ENCODE measurements at places on chromosomes 13 and 19.
A peak's percentile ranks its signal among the peaks of the same experiment; 100 is the strongest.

DNA sequence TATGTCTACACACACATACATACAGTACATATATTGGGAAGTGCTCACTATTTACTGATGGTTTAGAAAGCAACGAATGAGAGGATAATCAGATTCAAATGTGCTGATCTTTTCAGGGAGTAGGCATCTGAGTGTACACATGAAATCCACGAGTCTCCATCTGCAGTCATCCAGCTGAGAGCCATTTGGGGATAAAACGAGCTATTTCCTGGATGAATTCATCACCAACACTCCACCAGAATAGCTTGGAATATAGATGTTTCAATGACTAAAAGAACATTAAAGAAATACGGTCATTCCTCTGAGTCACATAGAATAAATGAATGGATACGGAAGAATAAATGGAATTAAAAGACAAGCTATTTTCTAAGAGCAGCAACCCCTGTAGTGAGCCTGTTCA is 721.6 kb upstream of the ARGLU1 start:
- DNase-seq: no peak

DNA sequence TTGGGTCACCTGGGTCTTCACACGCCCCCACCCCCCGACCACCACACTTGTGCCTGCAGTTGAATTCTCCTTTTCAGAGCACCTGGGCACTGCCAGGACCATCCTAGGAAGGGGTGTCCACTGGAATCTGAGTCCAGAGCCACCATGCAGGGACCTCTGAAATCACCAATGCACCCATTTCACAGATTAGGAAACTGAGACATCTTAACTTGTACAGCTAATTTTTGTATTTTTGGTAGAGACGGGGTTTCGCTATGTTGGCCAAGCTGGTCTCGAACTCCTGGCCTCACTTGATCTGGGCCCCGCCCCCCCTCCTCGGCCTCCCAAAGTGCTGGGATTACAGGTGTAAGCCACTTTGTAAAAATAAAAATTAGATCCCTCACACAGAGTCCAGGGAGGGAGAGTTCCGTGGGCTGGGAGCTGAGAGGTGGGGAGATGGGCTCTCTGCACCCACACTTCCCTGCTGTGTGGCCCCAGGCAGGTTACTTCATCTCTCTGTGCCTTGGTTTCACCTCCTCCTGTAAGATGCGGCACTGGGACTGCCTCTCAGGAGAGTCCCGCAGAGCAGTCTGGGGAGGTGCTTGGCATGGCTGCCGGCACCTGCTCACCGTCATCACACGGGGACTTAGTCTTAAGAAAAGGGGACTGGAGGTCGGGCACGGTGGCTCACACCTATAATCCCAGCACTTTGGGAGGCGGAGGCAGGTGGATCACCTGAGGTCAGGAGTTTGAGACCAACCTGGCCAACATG is 45.9 kb upstream of the C19orf12 start:
- DNase-seq: no peak

GRCh38 chr13:24727731-24728601 is 36.0 kb upstream of the RNF17 start:
- peak; percentile 72 for DNase-seq

- no peak for DNase-seq
Measured at GRCh38 chr19:16361926-16362325, 37.3 kb downstream of the KLF2 start.

DNA sequence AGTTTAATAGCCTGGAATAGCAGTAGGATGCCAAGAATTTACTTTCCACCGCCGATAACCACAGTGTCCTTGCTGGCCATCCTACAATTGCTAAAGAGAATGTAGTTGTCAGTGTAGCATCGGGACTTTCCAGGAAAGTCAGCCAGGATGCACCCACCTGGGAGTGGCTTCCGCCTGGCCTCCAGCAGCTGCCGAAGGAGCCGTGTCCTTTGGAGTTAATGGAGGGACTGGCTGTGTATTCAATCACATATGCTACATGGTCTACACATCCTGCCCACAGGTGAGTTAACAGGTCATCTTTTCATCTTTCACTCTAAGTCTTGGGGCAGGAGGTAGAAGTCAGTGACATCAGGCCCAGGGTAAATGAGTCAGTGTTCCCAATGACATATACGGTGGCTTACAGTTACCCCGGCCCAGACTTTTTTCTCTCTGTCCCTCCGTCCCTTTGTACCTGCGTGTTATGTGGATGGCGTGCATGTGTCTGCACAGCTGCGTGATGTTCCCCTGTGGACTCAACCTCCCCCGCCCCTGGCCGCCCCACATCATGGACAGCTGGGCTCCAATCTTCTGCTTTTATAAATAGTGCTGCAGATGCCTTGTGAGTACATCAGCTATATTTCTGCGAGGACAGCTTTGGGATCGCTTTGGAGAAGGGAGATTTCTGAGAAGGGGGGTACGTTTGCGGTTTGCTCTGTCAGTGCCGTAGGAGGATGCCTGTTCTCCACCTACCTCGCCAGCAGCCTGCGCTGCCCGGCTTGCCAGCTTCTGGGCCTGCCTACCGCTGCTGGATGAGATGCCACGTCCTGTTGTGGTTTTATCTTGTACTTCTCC is 63.1 kb downstream of the ATP11A start:
- DNase-seq: no peak

- no peak for DNase-seq
Measured at GRCh38 chr19:4455719-4456475, 1.7 kb downstream of the UBXN6 start.

DNA sequence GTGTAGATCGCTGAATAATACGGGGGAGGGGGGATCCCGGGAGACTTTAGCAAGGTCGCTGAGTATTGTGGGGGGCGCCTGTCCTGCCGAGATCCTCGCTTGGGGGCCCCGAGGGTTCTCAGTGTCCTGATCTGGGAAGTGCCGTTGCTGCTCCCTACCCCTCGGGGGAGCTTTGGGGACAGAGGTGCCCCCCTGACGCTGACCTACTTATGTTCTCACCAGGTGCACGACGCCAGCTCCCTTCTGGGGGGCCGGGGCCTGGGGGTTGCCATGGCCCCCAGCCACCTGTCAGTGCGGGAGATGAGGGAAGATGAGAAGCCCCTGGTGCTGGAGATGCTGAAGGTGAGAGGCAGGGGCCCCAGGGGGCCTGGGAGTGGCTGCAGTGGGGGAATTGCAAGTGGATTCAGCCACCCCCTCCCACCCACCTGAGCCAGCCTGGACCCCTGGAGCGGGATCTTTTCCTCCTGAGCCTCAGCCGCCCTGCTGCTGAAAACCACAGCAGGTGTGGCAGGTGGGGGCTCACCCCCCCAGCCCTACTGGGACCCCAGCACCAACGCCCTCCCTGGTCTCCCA is 537 bp downstream of the NAT14 start:
- DNase-seq: no peak

GRCh38 chr13:50644081-50644871 is 199.2 kb downstream of the DLEU7 start:
- no peak for DNase-seq

DNA sequence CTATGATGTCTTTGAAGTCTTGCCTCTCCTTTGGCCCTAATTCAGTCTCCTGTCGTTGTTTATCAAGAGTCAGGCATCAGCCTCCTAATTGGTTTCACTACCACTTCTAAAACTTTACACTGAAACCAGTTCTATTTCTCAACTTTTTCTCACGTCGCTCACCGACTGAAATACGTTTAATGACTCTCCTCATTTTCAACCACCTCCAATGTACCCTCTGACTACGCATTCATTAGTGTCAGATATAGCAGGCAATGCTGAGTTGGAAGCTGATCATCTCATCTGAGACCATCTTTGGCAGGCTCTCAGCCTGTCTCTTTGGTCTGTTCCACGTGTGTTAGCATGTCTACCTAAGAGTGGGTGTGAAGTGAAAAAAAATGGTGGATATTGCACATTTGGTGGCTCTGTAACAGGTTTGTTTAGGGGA is 128.1 kb downstream of the KL start:
- DNase-seq: no peak

DNA sequence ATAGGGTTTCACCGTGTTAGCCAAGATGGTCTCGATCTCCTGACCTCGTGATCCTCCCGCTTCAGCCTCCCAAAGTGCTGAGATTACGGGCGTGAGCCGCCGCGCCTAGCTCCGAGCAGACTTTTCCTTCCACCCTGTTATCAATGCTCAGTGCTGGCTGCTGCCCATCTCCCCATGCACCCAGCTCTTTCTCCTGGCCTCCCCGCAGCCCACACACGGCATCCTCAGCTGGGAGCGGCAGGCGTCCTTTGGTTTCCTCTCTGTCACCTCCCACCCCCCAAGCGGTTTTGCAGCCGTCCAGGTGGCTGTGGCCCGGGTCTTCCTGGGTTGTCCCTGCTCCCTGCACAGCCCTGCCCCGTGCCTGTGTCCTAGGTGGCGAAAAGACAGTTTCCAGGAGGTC is 12.1 kb downstream of the PRR22 start:
- DNase-seq: no peak

GRCh38 chr19:12834566-12834943 is at the start of gene RTBDN:
TSS of gene RTBDN (minus strand) at chr19:12834579. CDS start at chr19:12829979, 4,600 bp downstream.
- DNase-seq: no peak

DNA sequence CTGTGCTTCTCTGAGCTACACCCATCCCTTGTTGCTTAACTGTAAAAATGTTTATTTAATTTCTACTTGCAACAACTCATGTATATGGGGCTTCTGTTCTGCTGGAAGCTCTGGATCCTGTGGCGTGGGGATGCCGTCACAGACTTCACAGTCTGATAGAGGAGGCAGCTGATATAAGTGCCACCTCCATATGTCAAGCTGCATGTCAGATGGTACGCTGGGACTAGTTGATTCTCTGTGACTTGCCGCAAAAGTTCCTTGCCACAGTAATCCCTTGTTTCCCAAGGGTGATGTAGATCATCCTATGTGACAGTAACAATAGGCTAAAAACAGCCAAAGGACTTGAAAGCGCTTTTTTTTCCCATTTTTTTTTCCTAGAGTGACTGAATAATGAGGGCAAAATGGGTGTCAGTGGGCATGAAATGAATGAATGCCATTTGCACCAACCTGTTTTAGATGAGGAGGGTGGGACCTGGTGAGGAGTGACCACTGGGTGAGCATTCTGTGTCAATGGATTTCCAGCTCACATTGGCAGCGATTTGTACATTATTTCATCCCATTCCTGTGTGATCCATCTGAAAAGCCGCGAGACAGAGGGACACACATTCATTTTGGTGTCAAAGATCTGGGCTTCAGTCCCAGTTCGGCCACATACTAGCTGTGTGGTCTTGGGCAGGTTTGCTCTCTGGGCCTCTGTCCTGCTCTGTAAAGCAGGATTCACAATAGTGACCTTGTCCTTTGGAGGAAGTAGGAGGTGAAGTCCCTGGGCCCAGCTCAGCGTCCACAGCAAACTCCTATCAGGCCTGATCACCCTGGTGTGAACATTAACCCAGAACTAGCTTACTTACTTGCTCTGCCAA is 88.9 kb upstream of the RNF113B start:
- DNase-seq: no peak

- no peak for DNase-seq
Measured at GRCh38 chr13:26220575-26220974, 1.5 kb downstream of the RNF6 start.

DNA sequence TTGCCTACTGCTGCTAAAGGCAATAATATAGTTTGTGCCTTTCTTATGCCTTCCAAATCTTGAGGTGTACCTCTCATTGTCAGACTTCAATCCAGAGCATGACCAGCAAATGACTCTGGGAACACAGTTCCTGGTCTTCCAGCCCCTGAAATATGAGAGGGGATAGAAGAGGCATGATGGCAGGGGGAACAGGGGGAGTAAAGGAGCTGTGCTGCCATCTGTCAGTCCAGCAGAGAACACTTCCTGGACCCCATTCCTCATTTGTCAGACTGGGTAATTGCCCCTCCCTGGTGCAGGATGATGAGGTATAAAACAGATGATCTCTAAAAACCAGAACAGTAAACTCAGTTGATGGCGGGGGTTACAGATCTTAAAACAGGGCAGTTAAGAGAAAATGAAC is 618.7 kb downstream of the DIAPH3 start:
- no peak for DNase-seq

GRCh38 chr13:59684105-59684504 is 479.6 kb downstream of the DIAPH3 start:
- DNase-seq: no peak

DNA sequence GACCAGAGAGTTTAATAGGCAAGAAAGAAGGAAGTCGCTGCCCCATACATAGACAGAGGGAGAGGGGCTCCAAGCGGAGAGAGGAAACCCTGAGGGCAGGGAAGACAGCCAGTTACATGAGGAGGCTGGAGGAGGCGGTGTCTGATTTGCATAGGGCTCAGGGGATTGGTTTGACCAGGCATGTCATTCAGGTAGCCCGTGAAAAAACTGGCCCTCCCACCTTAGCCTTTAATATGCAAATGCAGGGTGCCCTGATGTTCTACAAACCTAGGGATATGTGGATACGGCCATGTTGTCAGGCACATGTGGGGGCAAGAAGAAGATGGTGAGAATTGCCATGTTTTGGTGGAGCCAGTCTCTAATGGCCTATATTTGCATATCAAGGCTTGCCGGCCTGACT is 1461.6 kb downstream of the PCDH9 start:
- DNase-seq: no peak

- no peak for DNase-seq
Measured at GRCh38 chr13:24085662-24086061, 74.9 kb upstream of the SPATA13 start.

- DNase-seq: peak; percentile 65
Measured at GRCh38 chr19:7191946-7192691, 102.1 kb downstream of the INSR start.

- no peak for DNase-seq
Measured at GRCh38 chr19:30504272-30504671, 132.1 kb downstream of the ZNF536 start.

DNA sequence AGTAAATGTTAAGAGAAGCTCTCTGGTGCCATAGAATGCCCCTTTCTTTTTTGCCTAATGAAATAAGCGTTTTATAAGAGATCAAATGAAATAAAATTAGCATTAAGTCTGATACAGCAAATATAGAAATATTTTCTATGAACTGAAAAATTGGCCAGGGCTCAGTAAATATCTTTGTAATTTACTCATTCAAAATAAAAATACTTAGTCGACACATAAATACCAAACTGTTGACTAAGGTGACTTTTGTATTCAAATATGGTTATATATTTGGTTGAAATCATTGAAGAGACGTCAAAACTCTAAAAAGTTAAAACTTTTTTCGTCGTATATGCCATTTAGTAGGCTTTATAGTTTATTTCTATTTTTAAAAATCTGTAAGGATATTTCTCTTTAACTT is 25.6 kb downstream of the IPO5 start:
- no peak for DNase-seq

DNA sequence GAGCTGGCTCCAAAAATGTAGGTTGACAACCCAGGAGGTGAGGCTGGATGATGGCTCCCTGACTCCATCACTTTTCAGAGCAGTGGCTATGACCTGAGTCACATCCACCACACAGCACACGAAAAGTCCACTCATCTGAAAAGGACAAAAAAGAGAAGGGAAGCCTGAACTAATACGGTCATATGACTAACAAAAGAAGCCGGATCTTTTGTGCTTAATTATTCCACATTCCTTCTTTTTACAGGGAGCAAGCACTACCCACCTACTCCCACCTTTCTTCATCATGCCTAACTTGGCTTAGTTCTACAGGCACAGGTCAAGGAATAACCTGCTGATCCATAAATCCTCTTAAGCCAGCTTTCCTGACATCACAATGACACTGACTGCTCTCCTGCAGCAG is 601.3 kb upstream of the MIR17HG start:
- no peak for DNase-seq

All from stimulated activated effector memory CD8-positive, alpha-beta T cell treated with anti-CD3 and anti-CD28 coated beads, Interleukin-12 subunit alpha, Interleukin-12 subunit beta, amount 100 ng/mL, for 72 hours (primary cell).